ENCODE measurements at places on chromosomes 13 and 19.

- no peak for DNase-seq
Observed at GRCh38 chr19:34325181-34325580, 39.8 kb upstream of the GPI start.

- no peak for DNase-seq
Observed at GRCh38 chr13:90793261-90793820, 554.1 kb upstream of the MIR17HG start.

- no peak for DNase-seq
Observed at GRCh38 chr13:45723798-45724197, 21.7 kb downstream of the CBY2 start.

GRCh38 chr19:51001515-51001914 lies at the start of gene KLK8:
KLK8 (minus strand) TSS chr19:51001604; CDS start chr19:51001167, 437 bp downstream.
- DNase-seq, result no peak

DNA sequence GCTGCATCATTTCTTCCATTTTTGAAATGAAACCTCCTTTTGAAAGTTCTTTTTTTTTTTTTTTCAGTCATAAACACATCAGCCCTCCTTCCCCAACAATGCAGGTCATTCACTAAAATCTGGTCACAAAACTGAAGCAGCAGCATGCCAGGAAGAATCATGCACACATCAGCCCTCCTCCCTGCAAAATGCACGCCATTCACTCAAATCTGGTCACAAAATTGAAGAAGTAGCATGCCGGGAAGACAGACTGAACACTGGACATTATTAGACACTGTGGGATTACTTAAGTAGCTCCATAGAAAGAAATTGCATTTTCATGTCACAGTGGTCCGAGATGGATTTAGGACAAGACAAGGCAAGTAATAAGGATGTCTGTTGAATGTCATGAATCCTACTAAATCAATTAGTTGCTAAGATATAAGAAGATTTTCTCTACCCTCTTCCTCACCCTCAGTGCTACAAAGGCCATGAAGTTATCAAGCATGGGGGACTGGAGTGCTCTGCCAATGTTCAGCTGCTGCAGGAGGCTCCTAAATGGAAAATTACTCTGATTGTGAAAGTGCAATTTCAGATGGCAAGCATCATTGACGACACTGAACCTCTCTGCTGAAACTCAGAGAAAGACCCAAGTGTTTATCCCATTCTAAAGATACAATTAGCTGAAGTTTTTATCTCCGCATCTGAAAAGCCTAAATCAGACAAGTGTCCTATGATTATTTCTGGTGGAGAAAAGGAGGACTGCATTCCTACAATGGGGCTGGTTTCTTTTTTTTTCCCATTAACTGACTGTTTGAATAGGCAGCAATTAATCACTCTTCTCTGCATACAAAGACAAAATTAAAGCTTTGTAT lies 913.2 kb downstream of the DIAPH3 start:
- no peak for DNase-seq

- no peak for DNase-seq
Observed at GRCh38 chr19:54335979-54336892, 2.7 kb downstream of the LILRA4 start.

DNA sequence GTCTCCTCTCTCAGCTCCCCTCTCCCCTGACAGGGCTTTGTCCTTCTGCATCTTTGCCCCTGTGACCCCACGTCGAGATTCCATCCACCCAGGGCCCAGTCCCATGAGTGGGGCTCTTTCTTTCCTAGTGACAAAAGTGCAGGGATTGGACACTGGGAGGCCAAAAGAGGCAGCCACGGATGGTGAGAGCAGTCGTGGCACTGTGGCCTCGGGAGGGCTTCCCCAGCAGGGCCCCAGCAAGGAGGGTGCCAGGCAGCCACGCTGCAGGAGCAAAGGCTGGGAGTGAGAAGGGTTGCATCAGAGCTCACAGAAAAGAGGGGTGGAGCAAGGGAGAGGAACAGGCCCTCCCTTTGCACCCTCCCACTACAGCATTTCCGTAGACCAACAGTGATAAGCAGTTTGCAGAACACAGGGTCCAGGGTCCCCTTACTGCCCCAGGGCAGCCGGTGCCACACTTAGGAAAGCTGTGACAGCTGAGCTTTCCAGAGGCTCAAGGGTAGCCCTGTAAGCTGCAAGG lies 4.9 kb downstream of the ZSCAN1 start:
- DNase-seq, result no peak

GRCh38 chr13:74438901-74439300 lies 304.7 kb upstream of the KLF12 start:
- no peak for DNase-seq

- DNase-seq, result no peak
Observed at GRCh38 chr13:76750126-76750525, 136.1 kb downstream of the KCTD12 start.

GRCh38 chr19:18972301-18972811 lies 31.3 kb upstream of the HOMER3 start:
- DNase-seq, result no peak

GRCh38 chr13:44416301-44416700 lies 42.7 kb downstream of the SERP2 start:
- DNase-seq, result no peak

DNA sequence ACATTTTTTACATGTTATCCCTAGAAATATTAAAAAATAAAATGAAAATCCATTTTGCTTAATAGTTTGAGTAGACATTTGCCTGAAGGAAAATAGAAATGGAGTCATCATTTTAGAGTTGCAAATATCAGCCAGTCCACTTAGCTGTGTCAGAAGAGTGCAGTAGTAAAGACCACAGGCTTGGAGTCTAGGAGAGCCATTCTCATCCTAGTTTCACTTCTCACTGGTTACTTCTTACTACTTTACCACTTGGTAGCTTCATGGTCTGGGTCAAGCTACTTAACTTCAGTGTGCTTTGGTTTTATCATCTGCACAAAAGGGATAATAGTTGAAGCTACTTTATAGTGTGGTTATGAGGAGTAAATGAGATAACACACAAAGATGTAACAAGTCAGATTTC lies 286.5 kb upstream of the NBEA start:
- DNase-seq, result no peak

DNA sequence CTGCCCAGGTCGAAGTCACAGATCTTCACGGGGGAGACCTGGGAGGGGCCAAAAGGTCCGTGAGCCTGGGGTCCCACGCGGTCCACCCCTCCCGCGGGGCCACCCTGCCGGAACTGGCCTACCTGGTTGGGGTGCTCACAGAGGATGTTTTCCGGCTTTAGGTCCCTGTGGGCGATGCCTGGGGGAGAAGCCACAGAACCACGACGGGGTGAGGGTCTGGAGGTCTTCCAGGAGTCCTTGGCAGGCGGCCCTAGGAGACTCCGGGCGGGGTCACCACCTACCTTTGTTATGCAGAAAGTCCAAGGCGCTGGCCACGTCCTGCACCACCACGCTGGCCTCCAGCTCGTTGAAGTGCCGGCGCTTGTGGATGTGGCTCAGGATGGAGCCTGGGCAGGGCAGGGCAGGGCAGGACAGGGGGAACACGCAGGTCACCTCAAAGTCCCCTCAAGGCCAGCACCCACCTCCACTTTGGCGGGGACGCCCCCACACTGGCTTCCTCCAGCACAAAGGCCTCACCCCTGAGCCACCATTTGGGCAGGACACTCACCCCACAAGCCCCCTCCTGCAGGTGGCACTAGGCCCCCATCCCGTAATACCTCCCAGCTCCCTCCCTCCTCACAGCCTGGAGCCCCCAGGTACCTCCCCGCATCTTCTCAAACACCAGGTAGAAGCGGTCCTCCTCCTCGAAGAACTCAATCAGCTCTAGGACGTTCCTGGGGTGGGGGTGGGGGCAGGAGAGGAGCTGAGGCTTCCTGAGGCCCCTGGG lies 8.4 kb downstream of the MKNK2 start:
- DNase-seq, result no peak

DNA sequence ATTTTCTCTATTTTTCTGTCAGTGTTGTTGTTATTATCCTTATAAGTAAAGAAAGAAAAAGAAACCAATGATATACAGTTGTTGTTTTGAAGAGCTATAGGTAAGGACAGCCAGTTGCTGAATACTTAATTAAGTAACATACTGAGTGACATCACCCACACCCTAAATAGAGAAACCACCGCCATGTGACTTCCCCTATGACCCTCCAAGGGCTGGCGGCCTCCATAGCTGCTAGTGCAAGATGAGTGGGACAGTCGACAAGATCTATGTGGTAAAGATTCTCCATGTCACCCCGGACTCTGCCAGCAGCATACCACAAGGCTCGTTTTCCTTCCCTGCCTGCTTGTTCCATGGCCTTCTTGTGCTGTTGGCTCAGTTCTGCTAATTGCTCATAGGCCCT lies 221.1 kb downstream of the DNAJC15 start:
- no peak for DNase-seq

- DNase-seq, result no peak
Observed at GRCh38 chr19:29917911-29918310, 24.1 kb upstream of the URI1 start.

DNA sequence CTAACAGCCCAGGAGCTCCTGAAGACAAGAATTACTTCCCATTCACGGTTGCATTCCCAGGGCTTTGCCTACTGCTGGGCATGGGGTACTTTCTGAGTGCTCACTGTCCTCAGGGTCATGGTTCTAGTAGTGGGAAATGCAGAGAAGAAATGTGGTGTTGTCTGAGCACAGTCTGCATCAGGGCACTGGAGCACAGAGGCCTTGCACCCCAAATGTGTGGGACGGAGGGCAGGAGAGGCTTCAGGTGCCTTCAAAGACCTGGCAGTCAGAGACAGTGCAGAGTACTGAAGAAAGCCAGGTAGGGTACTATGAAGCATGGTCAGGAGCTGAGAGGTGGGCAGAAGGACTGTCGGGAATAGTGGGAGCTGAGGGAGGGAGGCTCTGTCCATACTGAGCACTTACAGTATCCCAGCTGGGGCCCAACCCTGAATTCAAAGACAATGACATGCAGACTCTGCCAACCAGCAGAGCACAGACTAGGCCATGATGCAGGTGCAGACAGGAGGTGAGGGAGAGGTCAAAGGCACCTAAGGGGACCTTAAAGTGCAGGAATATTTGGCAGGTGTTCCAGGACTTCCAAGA lies 144.4 kb downstream of the USP12 start:
- no peak for DNase-seq

DNA sequence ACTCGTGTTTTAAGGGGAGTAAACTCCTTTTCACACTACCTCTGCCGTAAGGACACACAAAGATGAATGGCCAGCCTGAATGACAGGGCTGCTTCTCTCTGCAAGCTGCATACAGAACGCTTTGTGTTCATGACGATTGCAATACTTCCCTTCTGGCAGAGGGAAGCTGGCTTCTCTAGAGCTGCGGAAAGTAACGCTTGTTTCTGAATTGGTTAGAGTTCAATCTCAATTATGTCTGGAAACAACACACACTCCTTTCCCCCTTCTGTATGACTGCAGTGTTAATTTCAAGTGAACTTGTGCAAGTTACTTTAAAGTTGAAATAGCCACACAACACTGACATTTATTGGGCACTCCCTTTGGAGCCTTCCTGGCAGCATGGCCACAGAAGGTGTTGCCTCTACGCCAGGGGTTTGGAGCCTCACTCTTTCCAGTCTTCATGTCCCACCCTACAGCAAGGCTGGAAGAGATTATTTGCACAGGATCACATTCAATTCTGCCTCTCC lies 242.6 kb downstream of the NDFIP2 start:
- DNase-seq, result no peak

- no peak for DNase-seq
Observed at GRCh38 chr13:51840917-51841316, 4.1 kb downstream of the TMEM272 start.

DNA sequence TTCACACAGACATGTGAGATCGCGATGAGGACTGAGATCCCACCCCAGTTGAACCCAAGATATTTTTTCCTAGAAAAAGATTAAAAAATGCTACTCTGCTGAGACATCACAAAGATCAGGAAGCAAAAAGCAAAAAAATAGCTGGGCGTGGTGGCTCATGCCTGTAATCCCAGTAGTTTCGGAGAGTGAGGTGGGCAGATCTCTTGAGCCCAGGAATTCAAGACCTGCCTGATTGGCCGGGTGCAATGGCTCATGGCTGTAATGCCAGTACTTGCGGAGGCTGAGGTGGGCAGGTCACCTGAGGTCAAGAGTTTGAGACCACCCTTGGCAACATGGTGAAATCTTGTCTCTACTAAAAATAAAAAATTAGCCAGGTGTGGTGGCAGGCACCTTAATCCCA lies 1.1 kb downstream of the FUT3 start:
- DNase-seq, result no peak

DNA sequence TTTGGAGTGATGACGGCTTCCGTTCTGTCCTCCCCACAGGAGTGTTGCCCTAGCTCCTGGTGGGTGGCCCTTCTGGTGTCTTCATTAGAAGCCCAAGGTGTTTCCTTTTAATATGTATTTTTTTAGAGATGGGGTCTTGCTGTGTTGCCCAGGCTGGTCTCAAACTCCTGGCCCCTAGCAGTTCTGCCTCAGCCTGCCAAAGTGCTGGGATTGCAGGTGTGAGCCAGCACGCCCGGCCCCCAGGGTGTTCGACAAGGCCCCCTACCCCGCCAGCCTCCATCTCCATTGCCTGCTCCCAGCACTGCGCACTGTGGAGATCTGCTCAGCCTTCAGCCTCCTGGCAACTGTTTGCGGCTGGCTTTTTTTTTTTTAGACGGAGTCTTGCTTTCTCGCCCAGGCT lies 31.2 kb downstream of the BTBD2 start:
- DNase-seq, result no peak

DNA sequence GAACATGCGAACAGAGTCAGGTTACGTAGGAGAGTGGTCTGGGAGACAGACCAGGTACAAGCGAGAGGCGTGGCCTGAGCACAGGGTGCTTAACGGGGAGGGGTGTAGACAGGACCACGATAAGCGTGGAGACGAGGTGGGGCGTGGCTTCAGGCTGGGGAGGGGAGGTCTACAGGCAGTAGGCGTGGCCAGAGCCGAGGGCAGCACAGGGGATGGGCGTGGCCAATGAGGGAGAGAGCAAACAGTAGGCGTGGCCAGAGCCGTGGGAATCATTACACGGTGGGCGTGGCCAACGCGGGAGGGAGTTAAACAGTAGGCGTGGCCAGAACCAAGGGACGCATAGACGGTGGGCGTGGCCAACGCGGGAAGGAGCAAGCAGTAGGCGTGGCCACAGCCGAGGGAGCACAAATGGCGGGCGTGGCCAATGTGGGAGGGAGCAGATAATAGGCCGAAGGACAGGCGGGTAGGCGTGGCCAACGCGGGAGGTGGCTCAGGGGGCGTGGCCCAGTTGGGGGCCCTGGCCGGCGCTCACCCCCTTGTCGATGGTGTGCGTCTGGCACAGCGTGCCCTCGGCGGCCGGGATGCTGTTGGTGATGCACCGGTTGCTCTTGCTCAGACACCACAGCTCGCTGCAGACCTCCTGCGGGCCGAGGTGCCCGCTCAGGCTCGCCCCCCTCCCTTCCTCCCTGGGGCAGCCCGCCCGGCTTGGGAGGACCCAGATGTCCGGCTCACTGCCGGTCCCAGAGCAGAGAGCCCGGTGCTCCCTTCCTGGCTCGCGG lies 15.2 kb upstream of the MYO1F start:
- DNase-seq, result peak; percentile 98

DNA sequence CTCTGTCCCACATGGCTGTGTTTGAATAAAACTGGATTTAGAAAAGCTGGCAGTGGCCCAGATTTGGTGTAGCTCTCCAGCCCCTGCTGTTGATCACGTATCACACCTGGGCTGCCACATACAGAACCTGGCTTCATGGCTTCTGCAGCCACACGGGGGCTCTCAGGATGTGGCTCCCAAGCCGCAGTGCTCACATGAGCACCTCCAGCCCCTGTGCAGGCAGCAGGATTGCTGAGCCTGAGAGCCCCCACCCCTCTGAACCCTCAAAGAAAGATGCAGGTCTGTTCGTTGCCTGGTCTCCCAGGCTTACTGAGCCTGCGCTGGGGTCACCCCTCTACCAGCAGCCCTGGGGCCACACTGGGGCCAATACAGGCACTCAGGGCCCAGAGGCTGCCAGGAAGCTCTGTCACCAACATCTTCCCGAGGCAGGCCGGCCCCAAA lies 2.7 kb downstream of the PLEKHF1 start:
- no peak for DNase-seq

Measured in thoracic aorta (tissue), 2 donors.